Body of pancreas (tissue), 4 donors: ENCODE measurements at places on chromosomes 6 and 20.

- no peaks in the 10 kb centered on the region for H3K27me3 ChIP-seq
- DNase-seq, result peak; percentile 100
- peak overlapping the region; percentile 90 for H3K27ac ChIP-seq
- peaks cover 58% of the 10 kb centered on the region for H3K4me1 ChIP-seq
- no peak overlapping the region for H3K4me3 ChIP-seq
Observed at GRCh38 chr6:6686748-6687601, 98.5 kb downstream of the LY86 start.

GRCh38 chr6:106783640-106784566, 154.5 kb downstream of the QRSL1 start:
- no peak overlapping the region for H3K4me3 ChIP-seq
- H3K27me3 ChIP-seq, result no peaks in the 10 kb centered on the region
- DNase-seq, result no peak
- H3K36me3 ChIP-seq, result no peaks in the 10 kb centered on the region
- peaks cover 67% of the 10 kb centered on the region for H3K4me1 ChIP-seq
- peak overlapping the region; percentile 97 for H3K27ac ChIP-seq

GRCh38 chr6:157622427-157622826, 200.6 kb upstream of the SNX9 start:
- H3K27ac ChIP-seq, result no peak overlapping the region
- H3K4me1 ChIP-seq, result no peaks in the 10 kb centered on the region
- DNase-seq, result no peak

DNA sequence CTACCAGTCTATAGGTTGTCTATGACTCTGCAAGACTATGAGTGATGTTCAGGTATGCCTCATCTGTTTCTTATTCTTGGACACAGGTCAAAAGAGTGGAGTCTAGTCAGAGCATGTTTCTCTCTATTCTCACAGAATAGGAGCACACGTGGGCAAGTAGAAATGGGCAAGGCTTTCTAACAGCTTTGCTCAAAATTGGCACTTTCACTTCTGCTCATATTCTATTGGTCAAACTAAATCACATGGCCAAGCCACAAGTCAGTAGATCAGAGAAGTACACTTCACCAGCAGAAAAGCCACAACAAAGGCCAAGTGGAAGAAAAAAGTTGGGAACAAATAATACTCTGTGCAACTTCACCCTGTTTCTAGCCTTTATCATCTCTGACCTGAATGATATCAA, 354.5 kb upstream of the SYNCRIP start:
- H3K27ac ChIP-seq, result no peak overlapping the region
- H3K27me3 ChIP-seq, result no peaks in the 10 kb centered on the region
- DNase-seq, result no peak
- H3K36me3 ChIP-seq, result no peaks in the 10 kb centered on the region
- peaks cover 14% of the 10 kb centered on the region for H3K4me1 ChIP-seq

DNA sequence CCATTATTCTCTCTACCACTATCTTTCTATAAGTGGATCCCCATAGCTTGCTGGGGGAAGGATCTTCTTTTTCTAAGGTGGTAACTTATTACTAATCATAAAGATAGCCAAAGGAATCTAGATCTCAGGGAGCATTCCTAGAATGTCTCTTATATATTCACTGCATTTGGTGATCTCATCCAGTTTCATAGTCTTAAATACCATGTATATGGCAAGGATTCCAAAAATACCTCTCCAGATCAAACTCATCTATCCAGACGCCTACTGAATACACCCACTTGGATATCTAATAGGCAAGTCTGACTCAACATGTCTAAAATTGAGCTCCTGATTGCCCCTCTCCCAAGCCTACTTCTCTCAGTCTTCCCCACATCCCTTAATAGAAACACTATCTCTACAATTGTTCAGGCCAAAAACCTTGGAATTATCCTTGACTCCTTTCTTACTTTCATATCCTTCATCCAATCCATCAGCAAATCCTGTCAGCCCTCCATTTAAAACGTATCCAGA, 264.4 kb downstream of the HACE1 start:
- no peaks in the 10 kb centered on the region for H3K27me3 ChIP-seq
- no peaks in the 10 kb centered on the region for H3K36me3 ChIP-seq
- H3K4me3 ChIP-seq, result no peak overlapping the region
- H3K4me1 ChIP-seq, result peaks cover 5% of the 10 kb centered on the region
- H3K27ac ChIP-seq, result no peak overlapping the region

DNA sequence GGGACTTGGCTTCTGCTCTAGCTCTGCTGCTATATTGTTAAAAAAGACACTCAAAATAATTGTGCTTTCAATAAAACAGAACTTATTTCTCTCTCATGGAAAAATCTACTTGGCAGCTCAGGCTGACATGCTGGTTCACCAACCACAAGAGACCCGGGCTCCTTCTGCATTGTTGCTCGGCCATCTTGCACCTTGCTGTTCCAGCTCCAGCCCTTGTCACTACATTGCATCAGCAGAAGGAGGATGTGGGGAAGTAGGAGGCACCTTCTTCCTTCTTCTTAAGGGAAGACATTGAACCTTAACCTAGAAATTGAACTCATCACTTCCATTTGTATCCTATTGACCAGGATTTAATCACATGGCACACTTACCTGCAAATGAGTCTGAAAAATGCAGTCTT, 6.6 kb upstream of the C20orf202 start:
- no peaks in the 10 kb centered on the region for H3K4me1 ChIP-seq
- no peaks in the 10 kb centered on the region for H3K27me3 ChIP-seq
- no peaks in the 10 kb centered on the region for H3K36me3 ChIP-seq

DNA sequence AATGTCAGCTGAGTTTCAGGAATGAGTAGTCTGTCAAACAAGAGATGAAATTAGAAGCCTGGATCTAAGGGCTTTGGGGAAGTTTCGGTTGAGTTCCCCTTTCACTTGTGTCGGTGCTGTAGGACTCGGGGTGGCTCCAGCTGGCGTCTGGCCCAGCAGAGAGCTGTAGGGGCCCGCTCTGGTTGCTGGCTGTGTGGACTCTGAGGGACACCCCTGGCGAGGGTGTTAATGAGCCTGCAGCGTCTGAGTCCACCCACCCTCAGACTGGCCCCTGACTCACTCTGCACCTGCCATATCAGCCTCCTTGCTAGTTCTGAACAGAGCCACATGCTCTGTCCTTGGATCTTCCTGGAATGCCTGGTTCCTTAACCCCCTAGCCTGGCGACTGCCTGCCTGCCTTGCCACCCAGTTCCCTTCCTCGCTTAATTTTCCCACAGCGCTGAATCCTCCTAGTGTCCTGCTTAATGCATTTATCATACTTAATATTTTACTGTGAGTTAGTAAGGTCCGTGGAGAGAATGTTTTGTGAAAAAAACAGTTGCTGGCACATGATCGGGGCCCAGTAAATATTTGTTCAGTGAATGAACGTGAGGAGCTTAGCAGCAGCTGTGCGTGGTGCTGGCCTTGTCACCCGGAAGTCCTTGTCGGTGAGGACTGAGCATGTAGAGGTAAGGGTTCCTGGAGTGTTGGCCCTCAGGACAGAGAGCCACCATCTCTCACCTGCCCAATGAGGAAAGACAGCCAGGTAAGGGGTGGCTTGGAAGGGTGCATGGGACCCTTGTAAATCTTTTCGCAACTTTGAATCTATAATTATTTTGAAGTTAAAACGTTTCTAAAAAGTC, 1.6 kb downstream of the DNAJC5 start:
- H3K4me1 ChIP-seq, result peaks cover 57% of the 10 kb centered on the region
- H3K27me3 ChIP-seq, result no peaks in the 10 kb centered on the region
- H3K4me3 ChIP-seq, result peak overlapping the region; percentile 34

GRCh38 chr20:57250607-57251343, 15.7 kb downstream of the BMP7 start:
- no peak overlapping the region for H3K27ac ChIP-seq
- no peak for DNase-seq
- no peaks in the 10 kb centered on the region for H3K4me1 ChIP-seq
- no peaks in the 10 kb centered on the region for H3K27me3 ChIP-seq

DNA sequence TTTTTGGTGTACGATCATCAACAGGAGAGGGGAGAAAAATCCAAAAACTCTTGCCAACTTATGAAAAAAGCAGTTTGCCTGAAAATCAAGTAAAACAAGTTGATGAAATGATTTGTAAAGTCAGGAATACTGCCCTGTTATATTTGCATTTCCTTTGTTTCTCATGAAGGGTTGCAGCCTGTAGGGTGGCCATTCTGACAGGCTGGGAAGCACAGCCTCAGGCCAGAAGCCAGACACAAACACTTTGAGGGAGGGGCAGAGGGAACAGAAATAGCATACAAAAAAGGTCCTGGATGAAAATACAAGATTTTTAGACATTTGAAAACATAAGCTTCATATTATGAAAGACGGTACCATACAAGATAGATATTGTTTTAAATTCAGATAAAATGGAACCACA, 109.8 kb downstream of the DTNBP1 start:
- no peaks in the 10 kb centered on the region for H3K27me3 ChIP-seq
- DNase-seq, result no peak
- no peak overlapping the region for H3K27ac ChIP-seq
- no peaks in the 10 kb centered on the region for H3K36me3 ChIP-seq
- H3K4me1 ChIP-seq, result peaks cover 5% of the 10 kb centered on the region
